ENCODE measurements at places on chromosomes 4 and X.

DNA sequence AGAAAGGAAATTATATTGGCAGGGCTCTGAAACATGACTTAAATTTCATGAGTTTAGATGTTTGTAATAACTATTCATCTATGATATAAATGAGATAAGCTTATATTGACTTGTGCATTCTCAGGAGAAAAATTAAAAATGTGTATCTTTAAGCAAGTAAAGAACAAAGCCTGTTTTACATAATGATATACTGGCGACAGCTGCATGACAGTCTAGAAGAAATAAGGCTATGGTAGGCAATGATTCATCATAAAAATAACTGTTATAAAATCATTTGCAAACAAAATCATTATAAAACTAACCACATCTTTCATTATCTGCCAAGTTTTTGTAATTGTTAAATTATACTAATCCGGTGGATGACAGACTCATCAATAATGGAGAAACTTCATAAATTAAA, 188.1 kb downstream of the ADAM29 start:
- no peak for DNase-seq

DNA sequence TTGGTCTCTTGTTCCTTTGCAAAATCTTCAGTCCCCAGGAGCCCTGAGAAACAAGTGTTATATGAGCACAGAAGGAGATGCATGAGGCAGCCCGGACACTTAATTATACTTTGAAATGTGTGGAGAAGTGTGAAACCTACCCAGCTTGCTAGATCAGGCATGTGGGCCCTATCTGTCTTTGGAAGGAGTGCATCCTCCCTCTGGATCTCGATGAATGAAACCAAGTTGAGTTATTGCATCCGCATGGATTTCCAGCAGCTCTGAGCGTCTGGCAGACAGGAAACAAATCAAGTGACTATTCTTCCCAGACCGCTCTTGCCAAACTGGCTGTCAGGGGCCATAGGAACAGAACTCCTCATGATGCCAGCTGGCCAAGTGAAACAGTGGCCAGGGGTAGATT, 19.6 kb upstream of the SOWAHD start:
- no peak for DNase-seq

DNA sequence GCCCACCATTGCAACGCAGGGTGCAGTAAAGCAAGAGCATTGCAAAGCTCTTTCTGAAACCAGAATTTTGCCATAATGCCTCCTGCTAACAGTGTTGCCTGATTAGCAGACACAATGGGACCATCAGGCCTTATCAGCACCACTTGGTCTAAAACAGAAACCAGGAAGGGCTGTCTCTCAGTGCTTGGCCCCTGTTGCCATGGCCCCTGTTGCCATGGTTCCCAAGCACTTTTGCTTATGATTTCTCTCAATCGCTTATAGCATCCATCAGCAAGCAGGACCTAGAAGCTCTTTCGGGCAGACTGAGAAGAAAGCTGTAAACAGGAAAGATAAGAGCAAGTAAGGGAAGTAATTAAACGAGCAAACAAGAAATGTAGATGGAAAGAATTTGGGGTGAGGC, 36.8 kb downstream of the RTL5 start:
- DNase-seq = peak; percentile 21

DNA sequence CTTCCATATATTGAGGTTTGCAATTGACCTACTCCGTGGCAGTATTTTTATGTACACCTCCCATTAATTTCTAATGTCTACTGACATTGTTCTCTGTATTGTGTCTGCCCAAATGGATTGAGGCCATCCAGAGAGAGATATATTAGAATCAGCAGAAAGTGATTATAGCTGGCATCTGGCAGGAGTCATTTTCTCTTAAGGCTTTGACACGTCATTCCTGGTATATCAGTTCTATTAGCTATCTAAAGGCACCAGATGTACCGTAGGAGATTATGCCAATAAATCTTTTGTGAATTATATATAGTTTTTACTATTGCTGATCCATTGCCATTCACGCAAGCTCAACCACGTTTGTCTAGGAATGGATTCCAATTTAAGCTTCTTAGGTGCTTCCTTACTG, 1026.4 kb upstream of the IGFBP7 start:
- DNase-seq = no peak

GRCh38 chr4:29085748-29086147, 1634.4 kb upstream of the PCDH7 start:
- no peak for DNase-seq

DNA sequence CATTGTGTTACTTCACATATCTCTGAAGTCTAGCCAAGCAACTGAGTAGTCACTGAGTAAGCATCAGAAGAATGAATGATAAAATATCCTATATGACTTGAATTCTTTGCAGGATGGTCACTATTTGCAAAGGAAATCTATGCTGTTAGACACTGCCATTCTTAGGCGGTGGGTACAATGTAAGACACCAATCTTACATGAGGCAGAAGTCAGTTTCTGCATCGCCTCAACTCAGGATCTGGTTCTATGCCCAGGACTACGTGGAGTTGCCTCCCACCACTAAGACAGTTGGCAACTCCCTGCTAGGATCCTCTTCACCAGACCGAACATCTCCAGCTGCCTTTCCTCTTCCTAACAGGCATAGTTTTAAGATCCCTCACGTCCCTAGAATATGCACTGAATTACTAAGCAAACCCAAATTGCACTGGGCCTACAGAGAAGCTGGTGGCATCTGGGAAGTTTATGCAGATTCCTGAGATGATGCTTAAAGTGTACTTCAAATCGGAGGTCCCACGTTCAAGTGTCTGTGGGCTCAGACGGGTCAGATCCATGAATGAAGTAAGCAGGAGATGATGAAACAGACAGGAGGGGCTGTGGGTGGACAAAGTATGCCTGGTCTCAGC, 45.6 kb downstream of the SEL1L3 start:
- no peak for DNase-seq

GRCh38 chrX:19372170-19372546, 28.4 kb downstream of the PDHA1 start:
- peak; percentile 61 for DNase-seq

DNA sequence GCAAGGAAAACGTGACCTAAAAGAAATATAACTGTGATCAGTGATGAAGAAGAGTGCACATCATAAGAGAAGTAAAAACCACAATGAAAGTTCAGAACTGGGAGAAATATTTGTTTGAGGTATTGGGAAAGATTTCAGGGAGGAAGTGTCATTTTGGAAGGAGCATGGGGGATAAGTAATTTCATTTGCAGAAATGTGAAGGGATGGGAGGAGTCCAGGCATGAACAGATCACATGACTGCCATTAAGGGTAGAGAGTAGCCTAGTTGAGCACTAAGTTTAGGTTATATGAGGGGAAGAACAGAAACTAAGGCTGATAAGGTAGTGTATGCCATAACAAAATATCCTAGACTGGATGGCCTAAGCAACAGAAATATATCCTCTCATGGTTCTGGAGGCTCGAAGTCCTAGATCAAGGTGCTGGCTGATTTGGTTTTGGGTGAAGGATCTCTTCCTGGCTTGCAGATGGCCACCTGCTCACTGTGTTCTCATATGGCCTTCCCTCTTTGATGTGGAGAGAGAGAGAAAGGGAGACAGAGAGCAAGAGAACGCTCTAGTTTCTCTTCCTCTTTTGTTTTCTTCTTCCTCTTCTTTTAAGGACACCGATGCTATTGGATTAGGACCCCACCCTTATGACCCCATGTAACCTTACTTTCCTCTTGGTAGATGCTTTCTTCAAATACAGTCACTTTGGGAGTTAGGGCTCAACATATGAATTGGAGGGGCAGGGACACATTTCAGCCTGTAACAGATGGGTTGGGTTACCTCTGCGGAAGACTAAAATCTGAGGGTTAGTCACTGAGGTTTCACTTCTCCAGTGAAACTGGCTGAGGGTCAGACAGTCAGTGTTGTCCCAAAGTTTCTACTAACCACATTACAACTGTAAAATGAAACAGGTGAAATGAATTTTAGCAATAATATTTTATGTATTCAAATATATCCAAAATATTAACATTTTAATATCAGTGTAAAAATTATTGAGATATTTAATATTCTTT, 77.9 kb downstream of the EGF start:
- no peak for DNase-seq

DNA sequence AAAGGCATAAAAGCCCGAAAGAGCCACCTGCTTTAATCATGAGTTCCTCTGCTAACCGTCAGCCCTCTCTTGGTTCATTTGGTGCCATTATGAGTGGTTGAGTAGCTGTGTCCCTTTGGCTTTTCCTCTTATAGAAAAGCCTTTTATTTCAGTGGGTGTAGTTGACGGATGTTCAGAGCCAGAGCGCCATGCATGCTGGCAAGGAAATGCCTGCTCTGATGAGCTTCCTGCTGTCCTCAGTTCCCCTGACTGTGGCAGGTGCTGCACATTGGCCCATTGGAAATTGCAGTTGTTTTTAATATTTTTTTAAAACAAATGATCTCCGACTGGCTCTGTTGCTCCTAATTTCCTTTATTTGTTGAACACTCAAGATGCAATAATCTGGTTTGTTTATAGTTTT, 77.3 kb upstream of the LIMCH1 start:
- no peak for DNase-seq

DNA sequence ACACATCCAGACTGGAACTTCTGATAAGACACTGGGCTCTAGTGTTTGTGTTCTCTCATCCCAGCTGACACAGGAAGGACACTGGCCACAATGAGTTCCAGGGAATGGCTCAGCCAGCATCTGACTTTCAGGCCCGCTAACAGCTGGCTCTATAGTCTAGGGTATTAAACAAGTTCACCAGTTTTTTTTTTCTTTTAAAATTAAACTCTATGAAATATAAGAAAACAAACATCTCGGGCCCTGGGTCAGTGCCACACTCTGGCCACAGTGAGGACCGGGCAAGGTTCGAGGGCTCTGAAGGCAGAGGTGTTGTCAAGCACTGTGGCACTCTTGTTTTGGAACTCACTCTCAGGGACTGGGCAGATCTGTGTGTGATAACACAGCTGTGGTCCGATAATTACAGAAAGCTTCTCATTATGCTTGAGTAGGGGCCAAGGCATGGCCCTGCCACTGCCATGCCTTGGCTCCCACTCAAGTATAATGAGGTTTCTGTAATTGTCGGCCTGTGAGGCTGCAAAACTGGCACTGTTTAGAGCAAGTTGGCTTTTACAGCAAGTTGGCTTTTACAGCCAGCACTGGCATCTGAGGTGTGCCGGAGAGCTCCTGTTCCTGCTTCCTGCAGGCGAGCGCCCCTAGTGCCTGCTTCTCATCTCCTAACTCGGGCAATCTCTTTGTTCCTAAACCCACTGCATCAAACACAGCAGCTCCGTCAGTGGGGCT, 62.8 kb downstream of the PPP1R2C start:
- peak; percentile 19 for DNase-seq

DNA sequence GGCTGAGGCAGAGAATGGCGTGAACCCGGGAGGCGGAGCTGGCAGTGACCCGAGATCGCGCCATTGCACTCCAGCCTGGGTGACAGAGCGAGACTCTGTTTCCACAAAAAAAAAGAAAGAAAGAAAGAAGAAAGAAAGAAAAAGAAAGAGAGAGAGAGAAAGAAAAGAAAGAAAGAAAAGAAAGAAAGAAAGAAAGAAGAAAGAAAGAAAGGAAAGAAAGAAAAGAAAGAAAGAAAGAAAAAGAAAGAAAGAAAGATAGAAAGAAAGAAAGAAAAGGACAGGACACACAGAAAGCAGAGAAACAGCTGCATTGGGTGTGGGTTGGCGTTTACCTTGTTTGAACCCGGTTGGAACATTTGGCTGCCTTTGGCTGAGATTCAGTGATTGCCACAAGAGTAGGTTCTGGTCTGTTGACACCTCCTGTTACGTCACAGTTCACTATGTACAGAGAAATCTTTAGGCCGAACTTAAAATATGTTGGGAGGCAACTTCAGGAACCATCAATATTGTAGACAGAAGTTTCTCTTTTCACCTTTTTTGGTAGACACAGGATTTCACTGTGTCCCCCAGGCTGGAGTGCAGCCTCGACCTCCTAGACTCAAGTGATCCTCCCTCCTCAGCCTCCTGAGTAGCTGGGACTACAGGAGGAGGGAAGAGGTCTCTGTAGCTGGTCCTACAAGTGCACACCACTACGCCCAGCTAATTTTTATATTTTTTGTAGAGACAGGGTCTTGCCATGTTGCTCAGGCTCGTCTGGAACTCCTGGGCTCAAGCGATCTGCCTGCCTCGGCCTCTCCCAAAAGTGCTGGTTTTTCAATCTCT, 16.3 kb upstream of the PLCXD1 start:
- DNase-seq = no peak
